Activated effector memory CD4-positive, alpha-beta T cell treated with Interleukin-2 at 50 U/mL for 16 hours (primary cell): ENCODE measurements at places on chromosomes 3 and 15.

DNA sequence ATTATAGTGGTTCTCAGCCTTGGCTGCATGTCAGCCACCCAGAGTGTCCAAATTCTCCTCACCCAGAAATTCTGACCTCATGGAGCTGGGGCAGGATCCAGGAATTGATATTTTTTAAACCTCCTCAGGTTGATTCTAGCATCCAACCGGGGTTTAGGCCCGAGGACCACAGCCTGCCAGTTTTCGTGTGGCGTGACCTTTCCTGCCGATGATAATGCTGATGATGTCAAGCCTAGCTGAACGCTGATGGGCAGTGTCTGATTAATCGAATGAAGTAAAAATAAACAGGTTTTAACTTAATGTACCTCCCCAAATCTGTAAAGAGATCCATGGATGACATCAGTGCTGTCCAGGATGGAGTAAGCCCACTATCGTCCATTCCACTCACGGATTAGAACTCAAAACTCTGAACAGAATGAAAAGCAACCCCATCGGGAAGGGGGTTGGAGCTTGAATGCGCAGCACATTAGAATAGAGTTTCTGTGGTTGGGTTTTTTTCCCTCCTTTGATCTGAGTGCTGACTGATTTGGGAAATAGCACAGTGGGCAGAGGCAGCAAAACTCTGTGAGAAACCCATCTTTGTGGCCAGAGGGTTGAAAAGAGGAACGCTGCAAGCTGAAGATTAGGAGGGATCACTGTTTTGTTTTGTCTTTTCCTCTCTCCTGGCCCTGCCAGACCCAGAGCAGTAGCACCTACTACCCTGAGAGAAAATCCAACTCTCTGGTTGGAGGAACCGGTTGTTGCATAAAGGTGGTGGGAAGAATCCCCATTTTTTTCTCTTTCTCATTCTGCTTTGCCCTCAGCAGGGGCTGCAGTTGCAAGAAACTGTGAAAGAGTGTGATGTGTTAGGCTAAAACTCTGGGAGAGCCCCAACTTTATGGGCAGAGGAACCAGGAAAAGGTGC, 153.9 kb downstream of the APBA2 start:
- no peak for DNase-seq

DNA sequence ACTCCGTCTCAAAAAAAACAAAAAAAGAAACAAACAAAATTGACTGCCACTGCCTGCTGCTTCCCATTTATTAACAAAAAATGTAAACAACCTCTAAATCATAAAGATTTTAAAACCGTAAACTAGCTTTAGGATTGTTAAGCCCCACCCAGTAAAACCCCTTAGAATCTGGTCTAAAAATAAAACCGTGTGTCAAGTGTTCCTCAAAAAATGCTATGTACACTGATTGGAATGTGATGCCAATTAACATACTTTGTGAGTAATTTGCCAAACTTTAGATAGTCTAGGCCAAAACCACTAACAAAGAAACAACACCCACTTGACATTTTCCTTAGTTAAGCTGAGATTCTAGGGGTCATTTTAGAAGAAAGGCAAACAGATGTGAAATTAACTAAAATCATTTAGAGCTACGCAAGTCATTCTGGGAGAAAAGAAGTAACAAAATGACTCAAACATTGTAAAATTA, 5.3 kb downstream of the RAF1 start:
- no peak for DNase-seq

GRCh38 chr3:32118215-32118614, 11.8 kb downstream of the GPD1L start:
- DNase-seq, result no peak

GRCh38 chr3:13301286-13301987, 118.7 kb downstream of the NUP210 start:
- no peak for DNase-seq

GRCh38 chr3:143856252-143856970, 8.1 kb upstream of the SLC9A9 start:
- no peak for DNase-seq

DNA sequence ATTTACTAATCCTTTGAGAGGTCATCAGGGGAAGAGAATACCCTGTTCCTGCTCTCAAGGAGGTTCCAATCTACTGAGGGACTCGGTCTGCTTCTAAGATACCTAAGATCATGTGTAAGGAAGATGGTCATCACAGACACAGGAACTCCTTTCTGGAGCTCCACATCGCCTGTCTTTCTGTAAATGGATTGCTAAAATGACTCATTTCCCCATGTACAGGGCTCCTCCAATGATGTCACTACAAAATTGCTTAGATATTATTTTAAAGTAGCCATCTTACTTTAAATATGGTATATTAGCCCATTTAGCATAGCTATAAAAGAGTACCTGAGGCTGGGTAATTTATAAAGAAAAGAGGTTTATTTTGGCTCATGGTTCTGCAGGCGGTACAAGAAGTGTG, 206.1 kb upstream of the PROK2 start:
- DNase-seq, result no peak

DNA sequence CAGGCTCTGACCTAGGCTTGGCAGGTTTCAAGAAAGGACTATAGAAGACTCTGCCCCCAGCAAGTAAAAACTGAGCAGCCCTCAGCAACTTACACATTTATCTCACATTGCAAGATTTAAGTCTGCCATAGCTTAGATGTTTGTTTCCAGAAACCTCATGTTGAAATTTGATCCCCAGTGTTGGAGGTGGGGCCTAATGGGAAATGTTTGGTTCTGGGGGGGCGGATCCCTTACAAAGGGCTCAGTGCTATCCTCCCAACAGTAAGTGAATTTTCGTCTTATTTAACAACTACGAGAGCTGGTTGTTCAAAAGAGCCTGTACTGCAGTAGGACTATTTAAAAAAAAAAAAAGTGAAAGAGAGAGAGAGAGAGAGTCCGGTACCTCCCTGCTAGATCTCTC, 125.2 kb upstream of the PROK2 start:
- DNase-seq, result no peak

GRCh38 chr3:45693941-45694521, 4.8 kb downstream of the SACM1L start:
- no peak for DNase-seq

DNA sequence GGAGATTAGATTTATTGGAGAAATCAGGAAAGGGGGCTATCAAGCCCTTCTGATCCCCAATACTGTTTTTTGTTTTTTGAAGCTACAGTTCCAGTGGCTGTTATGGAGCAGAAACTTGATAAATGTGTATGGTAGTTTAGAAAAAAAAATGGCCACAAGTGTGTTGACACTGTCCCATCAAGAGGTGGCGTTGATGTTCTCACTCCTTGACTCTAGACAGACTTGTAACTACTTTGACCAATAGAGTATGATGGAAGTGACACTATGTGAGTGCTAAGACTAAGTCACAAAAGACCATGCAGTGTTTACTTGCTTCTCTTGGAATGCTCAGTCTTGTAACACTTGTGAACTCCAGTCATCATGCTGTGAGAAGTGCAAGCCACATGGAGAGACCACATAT, 356.7 kb downstream of the PDCD6IP start:
- no peak for DNase-seq

- DNase-seq, result no peak
Observed at GRCh38 chr3:103873897-103874545, 1439.2 kb downstream of the ZPLD1 start.

DNA sequence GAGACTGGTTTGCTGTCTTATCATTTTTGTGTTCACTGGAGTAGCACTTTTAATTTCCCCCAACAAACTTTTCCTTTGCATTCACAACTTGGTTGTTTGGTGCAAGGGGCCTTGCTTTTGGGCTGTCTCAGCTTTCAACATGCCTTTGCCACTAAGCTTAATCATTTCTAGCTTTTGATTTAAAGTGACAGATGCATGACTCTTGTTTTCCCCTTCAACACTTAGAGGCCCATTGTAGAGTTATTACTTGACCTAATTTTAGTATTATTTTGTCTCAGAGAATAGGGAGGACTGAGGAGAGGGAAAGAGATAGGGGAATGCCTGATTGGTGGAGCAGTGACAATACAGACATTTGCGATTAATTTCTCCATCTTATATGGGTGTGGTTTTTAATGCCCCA, 340.1 kb upstream of the MANF start:
- no peak for DNase-seq

- no peak for DNase-seq
Observed at GRCh38 chr15:55707518-55707917, 35.4 kb downstream of the PRTG start.

DNA sequence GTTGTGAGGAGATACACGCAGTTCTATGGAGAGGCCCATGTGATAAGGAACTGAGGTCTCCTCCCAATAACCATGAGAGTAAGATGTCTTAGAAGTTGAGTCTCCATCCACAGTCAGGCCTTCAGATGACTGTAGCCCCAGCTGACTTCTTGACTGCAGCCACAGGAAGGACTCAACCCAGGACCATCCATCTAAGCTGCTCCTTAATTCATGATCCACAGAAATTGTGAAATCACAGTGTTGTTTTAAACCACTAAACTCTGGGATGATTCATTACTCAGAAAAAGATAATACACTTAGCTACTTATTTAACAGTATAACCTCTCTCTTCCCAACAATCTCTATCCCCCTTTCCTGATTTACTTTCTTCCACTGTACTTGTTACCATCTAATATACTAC, 173.3 kb downstream of the ALDH1A2 start:
- DNase-seq, result no peak

DNA sequence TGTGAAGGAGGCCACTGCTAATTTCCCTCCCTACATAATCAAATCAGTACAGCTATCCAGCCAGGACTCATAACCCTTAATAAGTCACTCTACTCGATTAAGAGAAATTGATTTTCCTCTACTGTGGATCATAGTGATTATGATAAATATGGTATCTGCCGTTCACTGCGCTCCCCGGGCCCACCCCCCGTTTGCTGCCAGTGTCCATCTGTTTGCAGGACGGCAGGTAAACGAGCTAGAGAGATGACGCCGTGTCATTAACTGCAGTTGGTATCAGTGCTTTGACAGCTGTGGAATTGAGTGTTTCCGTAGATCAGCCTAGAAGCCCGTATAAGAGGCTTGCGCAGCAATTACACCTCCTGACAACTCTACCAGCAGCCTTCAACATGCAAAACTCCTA, 94.9 kb downstream of the ROBO2 start:
- no peak for DNase-seq

GRCh38 chr3:183591881-183592521, 36.5 kb upstream of the KLHL6 start:
- DNase-seq, result no peak

GRCh38 chr15:73455876-73456275, 12.9 kb downstream of the REC114 start:
- no peak for DNase-seq

DNA sequence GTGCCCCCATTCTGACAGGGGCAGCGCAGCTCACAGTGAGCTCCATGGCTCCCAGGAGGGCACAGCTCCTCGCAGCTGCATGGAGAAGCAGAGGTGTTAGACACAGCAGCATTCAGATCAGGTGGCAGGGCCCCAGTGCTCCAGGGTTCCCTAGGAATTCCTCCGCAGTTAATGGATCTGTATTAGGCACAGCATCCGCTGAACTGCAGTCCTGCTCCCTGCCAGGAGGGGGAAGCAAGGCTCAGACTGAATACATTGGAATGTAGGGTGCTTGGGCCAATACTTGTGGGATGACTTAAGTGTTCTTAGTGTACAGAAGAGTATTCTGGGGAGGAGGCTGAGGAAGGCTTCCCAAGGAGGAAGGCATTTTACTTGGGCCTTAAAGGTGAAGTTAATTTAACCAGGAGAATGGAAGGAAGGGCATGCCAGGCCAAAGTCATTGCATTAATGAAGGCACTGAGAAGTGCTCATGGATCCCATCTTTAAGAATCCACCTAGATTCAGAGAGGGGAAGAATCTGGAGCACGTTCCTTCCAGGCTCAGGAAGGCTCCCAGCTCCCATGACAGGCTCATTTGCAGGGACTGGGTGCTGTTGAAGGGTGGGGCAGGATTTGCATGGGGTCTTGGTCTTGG, 111.6 kb downstream of the RAB11A start:
- DNase-seq, result no peak

DNA sequence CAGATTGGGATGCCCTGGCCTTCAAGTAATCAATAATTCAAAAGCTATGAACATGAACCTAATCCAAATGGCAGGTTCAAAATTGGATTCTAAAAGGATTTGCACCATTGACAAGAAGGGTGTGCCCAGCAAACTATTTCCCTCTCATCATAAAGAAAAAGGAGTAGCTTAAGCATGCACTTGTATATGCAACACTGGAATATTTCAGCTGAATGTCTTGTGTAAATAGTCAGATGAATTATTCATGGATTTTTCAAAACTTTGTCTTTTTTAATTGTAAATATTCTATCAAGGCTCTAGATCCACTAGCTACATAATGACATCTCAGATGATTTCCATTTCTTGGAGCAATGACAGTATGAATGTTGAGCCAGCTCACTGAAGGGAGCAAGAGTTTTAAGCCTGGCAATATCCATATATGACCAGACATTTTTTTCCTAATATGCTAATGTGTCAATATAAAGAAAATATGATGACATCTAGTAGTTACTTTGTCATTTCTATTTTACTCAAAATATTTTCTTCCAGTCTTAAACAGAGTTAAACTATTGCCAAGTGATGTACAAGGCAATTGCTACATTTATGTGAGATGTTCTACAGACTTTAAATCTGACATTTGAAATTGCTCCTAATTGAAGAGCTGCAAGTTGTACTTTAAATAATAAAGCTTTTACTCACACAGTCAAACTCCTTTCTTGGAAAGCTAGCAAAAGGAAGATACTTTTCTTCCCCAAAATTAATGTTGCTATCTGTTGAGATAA, 230.5 kb upstream of the AGTR1 start:
- no peak for DNase-seq

GRCh38 chr3:129521611-129522010, 6.8 kb upstream of the RHO start:
- no peak for DNase-seq

GRCh38 chr15:71066983-71067382, 48.3 kb upstream of the THSD4 start:
- no peak for DNase-seq

DNA sequence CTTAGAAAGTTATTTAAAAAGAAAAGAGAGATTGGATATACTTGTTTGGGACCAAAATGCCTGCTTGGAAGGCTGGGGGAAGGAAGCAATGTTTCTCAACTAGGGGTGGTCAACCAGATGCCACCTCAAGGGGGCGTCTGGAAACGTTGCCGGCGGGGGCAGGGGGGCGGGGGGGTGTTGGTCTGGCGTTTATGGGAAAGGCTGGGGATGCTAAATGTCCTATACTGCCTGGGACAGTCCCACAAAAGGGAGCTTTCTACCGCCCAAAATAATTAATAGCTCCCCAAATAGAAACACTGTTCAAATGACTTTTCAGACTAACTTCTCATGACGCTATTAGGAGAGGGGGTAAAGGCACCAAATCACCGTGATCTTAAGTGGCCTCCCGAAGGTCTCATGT, 2.2 kb downstream of the POLG start:
- DNase-seq, result no peak

DNA sequence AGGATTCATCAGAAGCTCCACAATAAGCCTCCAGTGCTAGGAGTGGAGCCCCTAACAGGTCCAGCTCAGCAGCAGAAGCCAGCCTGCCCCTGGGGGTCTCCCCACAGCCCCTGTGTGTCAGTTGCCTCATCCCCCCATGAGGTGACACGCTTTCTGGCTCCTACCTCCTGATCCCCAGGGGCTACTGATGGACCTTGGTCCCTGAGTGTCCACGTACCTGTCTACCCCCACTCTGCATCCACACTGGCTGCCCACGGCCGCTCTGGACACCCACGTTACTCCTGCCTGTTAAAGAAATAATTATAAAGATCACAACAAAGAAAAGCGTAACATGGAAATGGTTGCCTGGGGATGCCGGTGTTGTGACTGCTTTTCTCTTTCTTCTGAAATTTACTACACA, 143.1 kb downstream of the CHSY1 start:
- DNase-seq, result no peak
